GM23338 (cell line): ENCODE measurements at places on chromosomes 11 and 22. TPM values are rescaled to one million over a fixed set of nuclear protein-coding genes. Genes with fewer than 3 reads are reported as not detected.

- H3K4me3 ChIP-seq: no peak overlapping the region
- H3K4me1 ChIP-seq: no peaks in the 10 kb centered on the region
- no peak overlapping the region for H3K27ac ChIP-seq
- no peak for DNase-seq
These were observed 27.4 kb upstream of the IRAG1 start for GRCh38 chr11:10720881-10721376.

DNA sequence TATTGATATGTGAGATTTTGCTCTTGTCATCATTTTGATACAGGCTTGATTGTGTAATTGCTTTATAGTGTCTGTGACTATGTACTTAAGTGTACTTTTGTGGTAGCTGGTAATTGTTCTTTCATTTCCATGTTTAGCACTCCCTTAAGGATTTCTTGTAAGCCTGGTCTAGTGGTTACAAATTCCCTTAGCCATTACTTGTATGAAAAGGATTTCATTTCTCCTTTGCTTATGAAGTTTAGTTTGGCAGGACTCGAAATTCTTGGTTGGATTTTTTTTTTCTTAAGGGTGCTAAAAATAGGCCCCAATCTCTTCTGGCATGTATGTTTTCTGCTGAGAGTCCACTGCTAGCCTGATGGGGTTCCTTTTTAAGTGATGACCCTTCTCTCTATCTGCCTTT is 346.8 kb downstream of the JRKL start:
- DNase-seq: no peak
- no peaks in the 10 kb centered on the region for H3K27me3 ChIP-seq
- H3K4me3 ChIP-seq: no peak overlapping the region
- H3K4me1 ChIP-seq: no peaks in the 10 kb centered on the region

DNA sequence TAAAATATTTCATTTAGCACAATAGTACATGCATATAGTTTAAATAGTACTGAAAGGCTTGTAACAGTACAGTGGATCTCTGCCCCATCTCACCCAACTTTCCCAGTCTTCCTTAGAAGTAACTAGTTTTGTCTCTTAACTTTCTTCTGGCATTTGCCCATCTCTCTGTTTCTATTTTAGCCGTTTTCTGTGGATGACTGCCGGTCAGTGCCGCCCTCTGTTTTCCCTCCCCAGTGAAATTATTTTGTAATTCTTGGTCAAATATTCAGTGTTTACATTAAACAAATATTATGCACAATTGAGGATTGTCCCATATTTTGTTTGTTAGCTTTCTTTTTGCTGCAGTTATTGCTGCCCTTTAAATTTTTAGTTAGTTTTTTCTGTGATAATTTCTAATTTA is 8.3 kb downstream of the PDHX start:
- no peak overlapping the region for H3K27ac ChIP-seq
- H3K36me3 ChIP-seq: no peaks in the 10 kb centered on the region
- no peak overlapping the region for H3K4me3 ChIP-seq

GRCh38 chr11:68345776-68346461 is 33.5 kb downstream of the LRP5 start:
- H3K27me3 ChIP-seq: no peaks in the 10 kb centered on the region
- H3K36me3 ChIP-seq: no peaks in the 10 kb centered on the region

DNA sequence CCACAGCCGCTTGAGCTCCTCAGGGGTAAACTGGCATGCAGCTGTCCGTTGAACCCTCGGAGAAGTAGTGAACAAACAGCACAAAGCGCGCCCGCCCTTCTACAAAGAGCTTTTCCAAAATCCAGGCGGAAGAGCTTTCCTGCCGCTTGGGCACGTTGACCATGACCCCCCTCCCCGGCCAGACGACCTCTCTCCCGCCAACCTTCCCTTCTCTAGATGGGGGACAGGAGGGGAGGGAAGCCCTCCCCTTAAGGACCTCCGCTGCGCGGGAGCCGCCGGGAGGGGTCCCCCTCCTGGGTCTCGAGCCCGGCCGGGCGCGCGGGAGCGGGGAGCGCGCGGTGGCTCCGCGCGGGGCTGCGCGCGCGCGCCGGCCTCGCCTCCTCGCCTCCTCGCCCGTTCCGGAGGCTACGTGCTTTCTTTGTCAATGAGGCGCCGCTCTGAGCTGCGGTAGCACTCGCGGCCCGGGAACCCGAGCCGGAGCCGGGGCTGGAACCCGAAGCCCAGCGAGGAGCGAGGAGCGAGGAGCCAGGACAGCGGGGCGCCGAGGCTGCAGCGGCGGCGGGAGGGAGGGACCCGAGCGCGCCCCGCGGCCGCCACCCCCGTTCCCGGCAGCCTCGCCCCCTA is 118.6 kb downstream of the HIPK3 start:
- H3K36me3 ChIP-seq: no peaks in the 10 kb centered on the region
- peaks cover 46% of the 10 kb centered on the region for H3K27me3 ChIP-seq
- peak within 1 kb of the TSS; percentile 61 for H3K4me3 ChIP-seq
- H3K27ac ChIP-seq: no peak within 1 kb of the TSS
- peaks cover 7% of the 10 kb centered on the region for H3K4me1 ChIP-seq

BAD gene
- polyA plus RNA-seq: 45.5 and 46.3 TPM in 2 replicates

NAALAD2 gene
- 3.1 and 3.4 TPM in 2 replicates for polyA plus RNA-seq

DNA sequence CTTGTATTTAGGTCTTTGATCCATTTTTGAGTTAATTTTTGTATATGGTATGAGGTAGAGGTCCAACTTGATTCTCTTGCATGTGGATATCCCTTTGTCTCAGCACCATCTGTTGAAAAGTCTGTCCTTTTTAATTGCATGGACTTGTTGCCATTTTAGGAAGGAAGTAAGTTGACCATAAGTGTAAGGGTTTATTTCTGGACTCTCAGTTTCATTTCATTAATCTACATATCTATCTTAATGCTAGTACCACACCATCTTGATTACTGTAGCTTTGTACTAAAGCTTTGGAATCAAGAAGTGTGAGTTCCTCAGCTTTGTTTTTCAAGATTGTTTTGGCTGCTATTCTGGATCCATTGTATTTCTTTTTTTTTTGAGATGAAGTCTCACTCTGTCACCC is 31.4 kb downstream of the CBL start:
- peak overlapping the region; percentile 65; the same call in 1 of the 2 replicates for H3K27ac ChIP-seq
- no peak overlapping the region for H3K4me3 ChIP-seq
- DNase-seq: no peak
- peaks cover 3% of the 10 kb centered on the region; the same call in 1 of the 2 replicates for H3K36me3 ChIP-seq
- no peaks in the 10 kb centered on the region for H3K4me1 ChIP-seq

RAC2 gene
- polyA plus RNA-seq: 2.4 and 3.1 TPM in 2 replicates

DNA sequence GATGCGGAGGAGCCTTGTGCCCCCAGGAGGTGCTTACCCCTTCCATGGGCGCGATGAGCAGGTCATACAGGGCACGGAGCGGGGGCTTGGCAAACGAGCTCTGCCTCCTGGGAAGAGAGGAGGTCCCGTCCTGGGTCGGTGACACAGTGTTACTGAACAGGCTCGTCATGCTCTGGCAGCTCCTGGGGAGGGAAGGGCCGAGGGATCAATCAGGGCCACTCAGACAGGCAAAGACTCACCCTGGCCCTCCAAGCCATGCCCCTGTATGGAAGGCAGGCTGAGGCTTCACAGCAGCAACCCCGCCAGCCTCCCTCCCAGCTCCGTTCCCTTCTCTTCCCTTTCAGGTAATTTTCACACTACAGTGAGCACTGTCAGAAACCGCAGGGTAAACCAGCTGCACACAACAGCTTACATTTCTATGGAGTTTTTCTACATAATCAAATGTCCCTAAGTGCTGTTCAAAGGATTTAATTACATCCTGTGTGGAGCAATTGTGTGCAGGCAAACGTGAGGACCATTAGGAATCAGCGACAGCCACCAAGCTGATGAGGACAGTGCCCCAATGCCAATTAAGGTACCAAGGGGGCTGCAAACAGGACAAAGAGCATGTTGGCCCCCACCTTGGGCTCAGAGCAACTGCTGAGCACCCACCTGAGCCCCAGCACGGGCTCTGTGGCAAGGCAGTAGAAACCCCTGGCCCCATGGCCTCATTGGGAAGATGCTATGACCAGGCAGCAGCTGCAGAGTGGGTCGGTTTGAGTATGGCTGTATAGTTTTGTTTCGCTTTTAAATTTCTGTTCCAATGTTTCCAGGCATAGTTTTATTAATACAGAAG is 95.4 kb upstream of the PITPNB start:
- no peak overlapping the region for H3K27ac ChIP-seq
- H3K27me3 ChIP-seq: no peaks in the 10 kb centered on the region
- DNase-seq: no peak
- no peaks in the 10 kb centered on the region for H3K4me1 ChIP-seq
- H3K36me3 ChIP-seq: no peaks in the 10 kb centered on the region

LARGE1 gene
- polyA plus RNA-seq: 12.8 and 13.5 TPM in 2 replicates

TMEM191C gene
- 2.5 and 6.1 TPM in 2 replicates for polyA plus RNA-seq

- no peak overlapping the region for H3K4me3 ChIP-seq
- peaks cover 10% of the 10 kb centered on the region; the same call in 1 of the 2 replicates for H3K4me1 ChIP-seq
- no peaks in the 10 kb centered on the region for H3K36me3 ChIP-seq
- H3K27me3 ChIP-seq: no peaks in the 10 kb centered on the region
- no peak overlapping the region for H3K27ac ChIP-seq
- DNase-seq: no peak
These were observed 110.3 kb downstream of the DSCAML1 start for GRCh38 chr11:117686711-117687110.

- H3K4me3 ChIP-seq: no peak overlapping the region
- DNase-seq: no peak
- H3K27me3 ChIP-seq: no peaks in the 10 kb centered on the region
- H3K27ac ChIP-seq: no peak overlapping the region
- no peaks in the 10 kb centered on the region for H3K36me3 ChIP-seq
These were observed 489.0 kb downstream of the MN1 start for GRCh38 chr22:27312565-27312964.

GRCh38 chr11:12725055-12725862 is 51.0 kb downstream of the TEAD1 start:
- no peaks in the 10 kb centered on the region for H3K27me3 ChIP-seq
- no peaks in the 10 kb centered on the region for H3K36me3 ChIP-seq
- H3K4me1 ChIP-seq: peaks cover 78% of the 10 kb centered on the region

RAG2 gene
- polyA plus RNA-seq: not detected in 2 replicates

SOX6 gene
- polyA plus RNA-seq: 0.31 and 0.66 TPM in 2 replicates

SEPTIN5 gene
- 4.3 and 5.6 TPM in 2 replicates for polyA plus RNA-seq

OR5F1 gene
- polyA plus RNA-seq: not detected in 2 replicates
